ENCODE measurements at places on chromosomes 1 and 21. TPM values are rescaled to one million over a fixed set of nuclear protein-coding genes. Genes with fewer than 3 reads are reported as not detected.
A peak's percentile ranks its signal among the peaks of the same experiment; 100 is the strongest.

GRCh38 chr1:217462159-217462558 lies 168.7 kb downstream of the GPATCH2 start:
- no peak for DNase-seq

GRCh38 chr1:61561666-61562065 lies 163.3 kb downstream of the TM2D1 start:
- DNase-seq = no peak

The MYCL gene
- polyA plus RNA-seq = 8.4 TPM

The GIPC2 gene
- polyA plus RNA-seq = 19.7 TPM

DNA sequence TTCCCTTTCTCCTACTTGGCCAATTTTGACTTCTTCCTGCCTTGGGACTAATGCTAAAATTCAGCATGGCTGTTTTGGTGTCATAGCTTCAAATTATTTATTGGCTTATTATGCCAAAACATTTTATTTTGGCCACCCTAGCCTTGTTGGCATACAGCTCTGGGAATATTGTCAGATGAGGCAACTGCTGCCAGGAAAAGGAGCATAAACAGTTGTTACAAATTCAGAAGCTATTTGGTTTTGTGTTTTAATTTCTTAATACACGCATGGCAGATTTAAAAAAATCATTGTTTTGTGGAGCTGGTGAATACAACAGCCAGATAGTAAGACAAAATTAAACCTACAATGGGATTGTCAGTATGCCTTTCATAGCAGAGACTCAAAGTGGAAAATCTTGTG lies 66.8 kb upstream of the BCL10 start:
- DNase-seq = no peak

The TXNIP gene
- 546 TPM for polyA plus RNA-seq

GRCh38 chr1:222454782-222455181 lies 93.1 kb downstream of the HHIPL2 start:
- no peak for DNase-seq

The CLEC20A gene
- polyA plus RNA-seq = 0.47 TPM

DNA sequence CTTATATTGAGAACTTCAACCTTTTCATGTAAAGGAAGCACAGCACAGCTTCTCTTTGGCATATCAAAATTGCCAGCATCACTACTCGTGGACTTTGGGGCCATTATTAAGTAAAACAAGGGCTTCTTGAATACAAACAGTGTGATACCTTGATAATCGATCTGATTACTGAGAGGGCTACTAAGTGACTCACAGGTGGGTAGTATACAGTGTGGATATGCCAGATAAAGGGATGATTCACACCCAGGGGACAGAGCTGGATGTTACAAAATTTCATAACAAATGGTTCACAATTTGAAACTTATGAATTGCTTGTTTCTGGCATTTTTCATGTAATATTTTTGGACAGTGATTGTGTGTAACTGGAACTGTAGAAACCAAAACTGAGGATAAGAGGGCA lies 15.4 kb downstream of the HDAC1 start:
- no peak for DNase-seq

GRCh38 chr1:81802707-81803430 lies 2.1 kb downstream of the ADGRL2 start:
- no peak for DNase-seq

- no peak for DNase-seq
Observed at GRCh38 chr1:20431176-20431460, 54.9 kb downstream of the CAMK2N1 start.

- no peak for DNase-seq
Observed at GRCh38 chr1:162019446-162019845, 4.2 kb downstream of the OLFML2B start.

DNA sequence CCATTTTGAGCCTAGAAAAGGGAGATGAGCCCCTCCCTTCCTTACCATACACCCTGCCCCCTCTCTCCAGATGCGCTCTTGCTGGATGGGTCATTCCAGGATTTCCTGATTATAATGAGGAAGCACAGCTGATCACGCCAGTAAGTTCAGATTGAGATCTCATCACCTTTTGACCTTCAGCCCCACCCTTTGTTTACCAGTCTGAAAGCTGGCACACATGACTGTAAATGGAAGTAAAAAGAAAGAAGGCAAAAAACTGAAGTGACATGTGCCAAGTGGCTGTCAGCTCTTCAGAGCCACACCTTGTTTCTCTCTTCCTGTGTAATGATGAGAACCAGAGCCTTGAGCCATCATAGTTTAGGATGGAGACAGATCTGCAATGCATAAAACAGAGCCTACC lies 27.9 kb downstream of the S1PR1 start:
- no peak for DNase-seq

GRCh38 chr1:29833581-29833980 lies 597.3 kb downstream of the PTPRU start:
- no peak for DNase-seq

GRCh38 chr1:89125913-89126580 lies at the start of gene GBP2:
TSS of gene GBP2 (minus strand) at chr1:89126114. CDS start at chr1:89121966, 4,148 bp downstream.
- no peak for DNase-seq

GRCh38 chr1:235002706-235003300 lies 125.8 kb downstream of the TOMM20 start:
- DNase-seq = no peak

The FLG2 gene
- polyA plus RNA-seq = 0.15 TPM

DNA sequence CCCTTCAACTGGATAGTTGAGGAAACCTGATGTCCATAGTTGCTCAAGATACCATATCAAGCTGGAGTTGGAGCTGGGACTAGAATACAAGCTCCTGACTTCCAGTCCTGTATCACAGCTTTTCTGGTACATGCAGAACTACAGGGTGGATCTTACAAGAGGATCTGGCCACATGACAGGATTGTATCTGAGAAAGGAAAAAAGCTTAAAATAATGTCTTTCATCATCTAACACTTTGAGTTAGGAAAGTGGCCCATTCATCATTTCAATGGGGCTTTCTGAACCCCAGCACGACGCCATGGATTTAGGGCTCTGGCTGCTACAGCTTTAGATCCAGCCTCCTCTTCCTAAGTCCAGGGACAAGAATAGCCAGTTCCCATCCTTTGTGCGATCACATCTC lies 46.9 kb downstream of the RASSF5 start:
- no peak for DNase-seq

The LDLRAD2 gene
- 4.4 TPM for polyA plus RNA-seq

- no peak for DNase-seq
Observed at GRCh38 chr1:204307334-204307883, 52.3 kb downstream of the PLEKHA6 start.

GRCh38 chr1:238568735-238569134 lies 678.0 kb upstream of the ZP4 start:
- no peak for DNase-seq

GRCh38 chr1:212944229-212944901 lies 6.0 kb upstream of the VASH2 start:
- no peak for DNase-seq

GRCh38 chr1:207429963-207430362 lies 24.2 kb upstream of the CR2 start:
- no peak for DNase-seq

The ADAMTS1 gene
- 94.8 TPM for polyA plus RNA-seq

- no peak for DNase-seq
Observed at GRCh38 chr1:244952940-244953339, 88.6 kb upstream of the HNRNPU start.

DNA sequence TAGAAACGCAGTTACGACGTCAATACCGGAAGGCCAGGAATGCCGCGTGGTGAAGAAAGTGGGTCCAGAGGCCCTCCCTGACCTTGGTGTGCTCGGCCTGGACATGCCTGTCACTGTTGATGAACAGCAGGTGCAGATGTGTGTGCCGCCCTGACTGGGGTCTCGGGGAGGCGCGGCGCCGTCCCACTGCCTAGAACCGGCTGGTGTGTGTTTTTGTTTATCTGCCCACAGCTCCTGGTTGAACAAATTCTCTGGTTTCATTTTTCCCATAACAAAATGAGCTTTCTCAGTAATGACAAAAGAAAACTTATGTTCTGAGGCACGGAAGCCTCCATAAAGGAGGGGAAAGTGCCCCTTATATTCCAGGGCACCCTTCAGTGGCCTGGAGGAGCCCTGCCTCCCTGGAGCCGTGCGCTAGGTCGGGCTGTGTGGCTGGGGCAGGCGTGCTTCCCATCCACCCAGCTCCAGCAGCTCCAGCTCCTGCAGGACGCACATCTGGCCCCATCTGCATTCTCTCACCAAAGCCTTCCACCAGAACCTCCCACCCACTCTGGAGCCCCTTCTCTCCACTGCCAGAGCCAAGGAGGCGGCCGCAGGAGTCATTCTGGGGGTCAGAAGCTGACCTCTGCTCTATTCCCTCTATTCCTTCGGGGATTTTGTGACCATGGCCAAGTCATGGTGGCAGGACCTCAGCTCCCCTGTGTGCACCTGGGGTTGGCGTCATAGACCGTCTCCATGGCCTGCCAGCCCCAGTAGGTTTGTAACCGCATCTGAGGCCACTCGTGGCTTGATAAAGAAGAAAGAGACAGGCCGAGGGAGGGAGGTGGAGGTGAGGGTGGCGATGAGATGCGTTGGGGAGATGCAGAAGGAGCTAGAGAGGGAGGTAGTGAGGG lies 20.1 kb upstream of the COL18A1 start:
- DNase-seq = no peak

GRCh38 chr1:3530926-3531818 lies 76.7 kb downstream of the ARHGEF16 start:
- DNase-seq = peak; percentile 70

- no peak for DNase-seq
Observed at GRCh38 chr1:16145030-16145661, 10.7 kb downstream of the EPHA2 start.

DNA sequence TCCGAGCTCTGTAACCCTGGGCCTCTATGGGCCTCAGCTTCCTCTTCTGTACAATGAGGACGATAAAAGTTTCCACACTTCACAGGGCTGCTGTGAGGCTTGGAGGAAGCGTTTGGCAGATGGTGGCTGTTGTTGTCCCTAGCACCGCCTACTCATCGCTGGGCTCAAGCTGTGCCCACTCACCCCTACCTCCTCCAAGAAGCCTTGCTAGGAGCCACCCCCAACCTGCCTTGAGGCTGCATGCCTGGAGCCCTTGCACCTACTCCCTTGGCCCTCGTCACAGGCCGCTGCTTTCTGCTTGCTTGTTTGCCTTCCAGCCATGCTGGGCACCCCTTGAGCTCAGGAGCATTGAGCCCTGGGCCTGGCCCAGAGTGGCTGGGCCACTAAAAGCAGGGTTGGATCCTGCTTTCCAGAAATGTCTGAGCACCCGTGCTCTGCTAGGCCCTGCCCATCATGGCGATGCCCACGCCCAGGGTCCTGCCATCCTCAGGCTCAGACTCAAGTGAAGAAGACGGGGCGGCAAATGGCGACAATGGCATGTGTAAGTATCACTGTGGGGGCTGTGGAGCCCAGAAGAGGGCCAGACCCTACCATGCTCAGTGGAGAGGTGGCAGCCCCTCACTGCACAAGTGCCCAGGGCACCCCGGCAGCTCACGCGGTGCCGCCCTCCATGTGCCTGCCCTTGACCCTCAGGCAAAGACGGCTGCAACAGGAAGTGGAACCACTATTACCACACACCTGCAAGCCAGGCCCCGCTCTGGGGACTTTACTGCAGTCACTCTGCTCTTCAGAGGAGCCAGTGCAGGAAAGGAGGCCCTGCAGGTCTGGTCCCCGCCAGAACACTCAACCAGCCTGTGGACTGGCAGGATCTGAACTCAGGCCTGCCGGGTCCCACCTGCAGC lies 9.5 kb downstream of the SH3BGRL3 start:
- DNase-seq = no peak

The LRRC38 gene
- 0.11 TPM for polyA plus RNA-seq

GRCh38 chr1:89692601-89693521 lies 59.9 kb downstream of the LRRC8C start:
- DNase-seq = no peak

GRCh38 chr1:201898992-201899391 lies 10.3 kb downstream of the SHISA4 start:
- DNase-seq = no peak

DNA sequence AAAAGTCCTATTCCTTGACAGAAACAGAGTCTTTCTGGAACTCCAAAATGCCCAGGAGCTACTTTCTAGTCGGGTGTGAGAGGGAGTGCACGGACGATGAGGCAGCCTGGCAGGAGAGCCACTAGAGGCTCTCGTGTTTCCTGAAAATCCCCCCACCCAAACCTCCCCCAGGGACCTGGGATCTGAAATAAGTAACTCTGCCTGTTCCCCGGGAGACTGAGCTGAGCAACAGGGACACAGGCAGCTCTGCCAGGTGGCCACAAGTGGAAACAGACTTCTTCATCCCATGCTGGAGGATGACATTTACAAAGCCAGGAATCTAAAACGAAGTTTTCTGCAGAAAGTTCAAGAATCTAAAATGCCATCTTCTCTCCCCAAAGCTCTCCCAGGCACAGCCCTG lies 77.1 kb downstream of the ITPKB start:
- no peak for DNase-seq

DNA sequence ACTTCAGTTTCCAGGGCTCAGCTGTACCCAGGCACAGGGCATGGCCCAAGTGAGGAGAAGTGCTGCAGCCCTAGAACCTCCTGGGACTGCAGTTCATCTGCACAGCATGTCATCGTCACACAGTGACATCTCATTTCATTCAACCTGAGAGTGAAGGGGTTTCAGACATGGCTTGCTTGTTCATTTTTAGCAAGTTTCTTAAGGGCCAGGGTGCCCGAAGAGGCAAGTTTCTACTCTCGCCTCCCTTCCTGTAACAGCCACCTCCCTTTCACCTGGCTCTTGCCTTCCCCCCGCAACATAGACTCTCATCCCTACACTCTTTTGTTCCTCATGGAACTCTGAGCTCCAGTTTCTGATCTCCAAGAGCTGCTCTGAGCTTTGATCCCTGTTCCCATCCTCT lies 108.1 kb downstream of the C1orf21 start:
- no peak for DNase-seq

- DNase-seq = no peak
Observed at GRCh38 chr1:228149406-228150119, at the start of gene GJC2. TSS of gene GJC2 (plus strand) at chr1:228149930. CDS start at chr1:228157759, 7,829 bp downstream.

DNA sequence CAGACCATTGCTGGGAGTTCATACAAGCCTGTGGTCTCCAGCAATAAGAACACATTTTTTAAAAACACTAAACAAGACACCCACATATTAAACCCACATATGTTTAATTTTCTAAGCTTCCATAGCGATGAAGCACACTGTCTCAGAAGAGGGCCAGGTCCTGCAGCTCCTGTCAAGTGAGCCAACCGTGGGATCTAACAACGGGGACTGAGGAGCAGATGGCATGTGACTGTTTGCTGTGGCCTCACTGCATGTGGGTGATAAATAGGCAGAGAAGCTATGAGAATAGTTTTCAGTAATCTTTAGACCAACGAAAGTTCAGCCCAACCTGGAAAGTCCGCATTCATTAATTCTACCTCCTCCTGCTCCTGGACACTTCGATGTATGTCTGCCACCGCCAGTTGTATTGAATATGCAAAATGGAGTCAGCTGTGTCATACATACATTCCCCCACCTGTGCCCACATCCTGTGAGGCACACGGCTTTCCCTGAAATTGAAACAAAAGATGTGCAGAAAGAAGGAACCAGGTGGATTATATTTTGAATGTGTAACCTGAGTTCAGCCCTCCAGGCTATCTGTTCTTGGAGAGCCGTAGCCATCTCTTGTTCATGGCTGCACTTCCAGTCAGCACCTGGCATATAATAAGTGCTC lies 88.2 kb downstream of the MIS18A start:
- DNase-seq = no peak

GRCh38 chr1:159951551-159951950 lies 2.5 kb downstream of the SLAMF9 start:
- DNase-seq = no peak

- no peak for DNase-seq
Observed at GRCh38 chr21:46009951-46010705, 28.6 kb downstream of the COL6A1 start.

GRCh38 chr1:170669107-170669445 lies 5.1 kb downstream of the PRRX1 start:
- DNase-seq = no peak

The B4GALT2 gene
- polyA plus RNA-seq = 29.5 TPM

The VANGL2 gene
- 31.7 TPM for polyA plus RNA-seq

All from renal cortex interstitium (tissue), 15 donors.